ENCODE measurements at places on chromosomes 13 and 19.
A peak's percentile ranks its signal among the peaks of the same experiment; 100 is the strongest.

GRCh38 chr19:28061111-28061510 is 1151.8 kb downstream of the UQCRFS1 start:
- no peak for DNase-seq

DNA sequence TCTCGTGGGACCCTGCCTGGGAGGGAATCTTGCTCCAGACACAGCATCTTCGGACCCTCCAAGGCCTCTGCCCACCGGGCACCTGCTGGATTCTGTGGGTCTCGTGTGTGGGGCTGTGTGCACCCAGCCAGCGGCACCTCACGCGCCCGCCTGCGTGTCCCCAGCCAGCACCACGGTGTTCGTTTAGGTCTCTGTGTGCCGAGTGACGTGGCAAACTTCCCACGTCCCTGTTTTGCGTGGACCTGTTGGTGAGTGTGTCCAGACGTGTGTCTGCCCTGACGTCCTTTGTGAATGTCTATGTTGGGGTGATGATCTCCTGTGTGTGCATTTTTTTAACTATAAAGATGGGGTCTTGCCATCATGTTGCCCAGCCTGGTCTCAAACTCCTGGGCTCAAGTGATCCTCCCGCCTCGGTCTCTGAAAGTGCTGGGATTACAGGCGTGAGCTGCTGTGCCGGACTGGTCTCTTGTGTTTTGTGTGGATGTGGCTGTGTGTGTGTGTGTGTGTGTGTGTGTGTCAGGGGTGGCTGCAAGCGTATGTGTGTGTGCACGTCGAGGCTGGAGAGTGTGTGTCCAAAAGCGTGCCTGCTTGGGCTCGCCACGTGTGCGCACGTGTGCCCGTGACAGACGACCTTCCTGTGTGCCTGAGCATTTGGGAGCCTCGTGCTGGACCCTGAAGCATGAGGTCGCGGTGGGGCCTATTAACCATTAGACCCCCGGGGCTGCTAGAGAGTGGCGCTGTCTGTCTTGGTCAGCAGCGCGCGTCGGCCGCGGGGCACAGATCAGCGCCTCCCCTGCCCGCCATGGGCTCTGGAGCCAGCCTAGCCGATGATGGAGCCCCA is 15.7 kb downstream of the ARID3A start:
- no peak for DNase-seq

DNA sequence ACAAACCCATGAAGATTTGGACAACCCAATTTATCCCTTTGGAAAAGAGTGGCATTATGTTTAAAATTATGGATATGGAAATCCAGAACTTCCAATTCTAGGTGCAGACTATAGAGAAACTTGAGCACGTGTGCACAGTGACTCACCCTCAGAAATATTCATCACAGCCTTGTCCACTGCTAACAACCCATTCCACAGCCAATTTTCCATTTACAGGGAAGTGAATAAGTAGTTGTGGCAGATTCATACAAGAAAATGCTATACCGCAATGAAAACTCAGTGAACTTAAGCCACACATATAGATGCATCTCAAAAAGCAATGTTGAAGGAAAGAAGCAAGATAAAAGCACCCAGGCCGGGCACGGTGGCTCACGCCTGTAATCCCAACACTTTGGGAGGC is 133.3 kb downstream of the USP12 start:
- no peak for DNase-seq

GRCh38 chr13:111212517-111212873 is 97.4 kb downstream of the ARHGEF7 start:
- DNase-seq = no peak

GRCh38 chr19:48329167-48329891 is 4.0 kb downstream of the EMP3 start:
- peak; percentile 51 for DNase-seq

- no peak for DNase-seq
These were observed 63.7 kb upstream of the ZDHHC20 start for GRCh38 chr13:21522847-21523246.

GRCh38 chr13:40161931-40162330 is 504.5 kb downstream of the FOXO1 start:
- DNase-seq = no peak
